H4 (cell line): ENCODE measurements at places on chromosomes 6 and 20. TPM values are rescaled to one million over a fixed set of nuclear protein-coding genes. Genes with fewer than 3 reads are reported as not detected.

DNA sequence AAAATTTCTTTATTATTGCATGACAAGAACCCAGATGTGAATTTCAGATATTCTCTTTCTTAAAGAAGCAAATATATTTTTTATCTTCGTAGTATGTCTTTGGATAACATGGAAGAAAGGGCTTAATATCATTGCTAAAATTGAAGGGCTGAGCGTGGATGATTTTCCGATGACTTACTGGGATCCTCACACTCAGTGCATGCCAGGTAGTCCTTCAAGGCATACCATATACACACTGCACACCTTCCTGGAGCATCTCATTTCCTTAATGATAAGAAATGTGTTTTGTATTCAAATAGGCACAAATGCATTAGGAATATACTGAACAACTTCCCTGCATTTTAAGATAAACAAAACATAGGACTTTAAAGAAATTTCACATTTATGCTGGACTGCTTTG is 193.9 kb upstream of the MAP3K7 start:
- no peak for DNase-seq

DNA sequence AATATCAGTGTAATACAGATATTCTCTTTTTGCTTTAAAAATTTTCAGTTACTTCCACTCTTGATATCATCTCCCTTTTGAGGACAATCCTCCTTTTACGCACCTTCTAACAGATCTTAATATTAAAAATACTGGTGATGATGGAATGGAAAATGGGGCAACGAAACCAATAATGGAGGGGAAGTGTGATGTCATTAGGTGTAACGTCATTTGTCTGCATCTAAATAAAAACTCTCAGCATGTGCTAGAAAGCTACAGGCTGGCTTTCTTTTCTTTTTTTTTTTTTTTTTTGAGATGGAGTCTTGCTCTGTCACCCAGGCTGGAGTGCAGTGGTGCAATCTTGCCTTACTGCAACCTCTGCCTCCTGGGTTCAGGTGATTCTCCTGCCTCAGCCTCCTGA is 66.5 kb downstream of the IYD start:
- DNase-seq = no peak

GRCh38 chr6:15148356-15148946 is 97.4 kb upstream of the JARID2 start:
- peak; percentile 70 for DNase-seq

GRCh38 chr6:17552861-17553260 is 47.2 kb upstream of the FAM8A1 start:
- no peak for DNase-seq

DNA sequence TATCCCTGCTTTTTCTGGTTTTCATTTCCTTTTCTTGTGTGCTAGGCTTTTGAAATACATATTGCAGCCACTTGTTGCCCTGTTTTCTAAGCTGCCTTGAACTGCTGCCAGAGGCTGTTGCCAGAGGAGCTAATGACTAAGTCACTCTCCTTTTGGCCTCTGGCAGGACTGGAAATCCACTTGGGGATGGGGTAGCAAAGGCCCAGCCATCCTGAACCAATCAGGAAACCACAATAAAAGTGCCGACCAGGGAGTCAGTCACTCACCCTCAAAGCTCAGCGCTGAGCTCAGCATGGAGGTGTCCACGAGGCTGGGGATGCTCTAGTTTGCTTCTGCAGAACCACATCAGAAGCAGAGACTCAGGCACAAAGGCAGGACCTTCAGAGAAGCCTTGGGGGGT is 813.0 kb downstream of the DHX35 start:
- no peak for DNase-seq

- no peak for DNase-seq
These were observed 12.2 kb upstream of the STK35 start for GRCh38 chr20:2089447-2089846.

DNA sequence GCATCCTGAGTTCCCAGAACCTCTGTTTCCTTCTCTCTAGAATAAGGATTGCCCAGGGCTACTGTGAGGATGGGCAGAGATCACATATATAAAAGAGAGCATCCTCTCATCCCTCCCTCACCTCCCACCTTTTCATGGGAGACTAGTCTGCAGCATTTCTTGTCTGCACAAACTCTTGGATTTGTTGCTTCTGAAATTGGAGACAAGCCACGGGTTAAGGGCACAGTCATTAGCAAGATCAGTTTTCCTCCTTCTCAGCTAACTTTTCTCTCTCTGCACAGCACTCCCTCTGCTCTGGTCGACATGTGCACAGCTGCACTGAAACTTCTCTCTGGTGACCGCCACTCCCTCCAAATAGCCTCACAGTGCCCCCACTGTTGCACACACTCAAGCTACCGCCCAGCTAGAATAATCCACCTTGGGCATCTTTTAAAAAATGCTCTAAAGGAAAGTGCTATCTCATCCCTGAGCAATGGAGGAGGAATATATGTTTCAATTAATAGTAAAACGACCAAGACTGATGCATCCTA is 50.9 kb upstream of the DUSP22 start:
- DNase-seq = no peak

RAB44 gene
- total RNA-seq = not detected in 2 replicates

SOX18 gene
- total RNA-seq = 0.19 TPM in 1 of 2 replicates, not detected in the other

AVP gene
- not detected in 2 replicates for total RNA-seq

KIF6 gene
- 2.0 and 2.2 TPM in 2 replicates for total RNA-seq
